ENCODE measurements at places on chromosomes 16 and 17.
A peak's percentile ranks its signal among the peaks of the same experiment; 100 is the strongest.

GRCh38 chr17:30443721-30444120 lies 33.5 kb upstream of the GOSR1 start:
- no peak for DNase-seq

DNA sequence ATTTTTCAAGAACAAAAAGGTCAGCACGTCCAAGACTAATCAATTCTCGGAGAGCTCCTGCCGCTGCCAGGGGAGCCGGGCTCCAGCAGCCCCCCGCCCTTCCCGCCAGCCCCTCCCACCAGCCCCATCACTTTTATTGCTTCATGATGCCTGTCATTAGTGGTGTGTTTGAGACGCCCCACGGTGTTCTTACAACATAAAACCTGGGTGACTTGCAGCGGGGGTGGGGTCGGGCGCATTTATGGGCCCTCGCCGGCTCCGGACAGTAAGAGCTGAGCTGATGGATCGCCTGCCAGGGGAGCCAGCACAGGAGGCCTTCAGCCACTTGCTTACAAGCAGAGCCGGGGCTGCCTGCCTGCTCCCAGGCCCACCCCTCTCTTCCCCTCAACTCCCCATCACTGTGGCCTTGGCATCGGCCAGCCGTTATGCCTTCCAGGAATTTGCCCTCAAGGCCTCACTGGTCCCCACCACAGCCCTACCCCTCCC lies 82.9 kb upstream of the CBX4 start:
- no peak for DNase-seq

DNA sequence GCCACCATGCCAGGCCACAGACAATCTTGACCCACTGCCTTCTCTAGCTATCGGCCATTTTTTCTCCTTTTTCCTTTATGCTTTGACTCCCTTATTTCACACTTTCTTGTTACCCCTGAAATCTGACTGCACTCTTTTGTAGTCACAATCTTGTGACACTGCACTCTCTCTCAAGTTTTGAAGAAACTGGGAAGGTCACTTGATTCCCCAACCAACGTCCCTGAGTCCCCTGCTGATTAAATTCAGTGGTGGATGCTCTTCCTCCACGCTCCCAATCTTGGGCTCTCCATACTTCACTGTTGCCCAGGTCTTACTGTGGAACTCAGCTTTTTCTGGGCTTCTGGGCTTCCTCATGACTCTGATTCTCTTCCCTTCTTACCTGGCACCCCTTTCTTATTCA lies 33.9 kb downstream of the PECAM1 start:
- no peak for DNase-seq

GRCh38 chr17:31328160-31328535 lies 6.7 kb upstream of the EVI2A start:
- no peak for DNase-seq

DNA sequence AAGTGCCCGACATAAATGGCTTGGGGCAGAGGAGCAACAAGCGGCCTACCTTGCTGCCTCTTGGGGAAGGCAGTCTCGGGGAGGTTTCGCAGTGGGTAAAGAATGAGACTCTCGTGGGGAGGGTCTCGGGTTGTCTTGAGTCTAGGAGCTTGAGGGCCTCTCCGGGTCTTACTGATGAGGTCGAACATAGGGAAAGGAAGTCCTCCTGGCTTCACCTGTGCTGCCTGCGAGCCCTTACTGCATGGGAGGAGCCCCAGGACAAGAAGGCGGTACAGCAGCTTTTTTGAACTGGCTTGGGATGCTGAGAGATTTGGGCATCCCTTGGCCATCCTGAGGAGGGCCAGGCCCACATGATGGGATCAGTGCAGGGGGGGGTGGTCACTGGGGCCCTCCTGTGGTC lies 71.4 kb downstream of the SPECC1 start:
- DNase-seq: no peak

GRCh38 chr16:20676268-20676825 lies 21.1 kb downstream of the ACSM1 start:
- DNase-seq: no peak

DNA sequence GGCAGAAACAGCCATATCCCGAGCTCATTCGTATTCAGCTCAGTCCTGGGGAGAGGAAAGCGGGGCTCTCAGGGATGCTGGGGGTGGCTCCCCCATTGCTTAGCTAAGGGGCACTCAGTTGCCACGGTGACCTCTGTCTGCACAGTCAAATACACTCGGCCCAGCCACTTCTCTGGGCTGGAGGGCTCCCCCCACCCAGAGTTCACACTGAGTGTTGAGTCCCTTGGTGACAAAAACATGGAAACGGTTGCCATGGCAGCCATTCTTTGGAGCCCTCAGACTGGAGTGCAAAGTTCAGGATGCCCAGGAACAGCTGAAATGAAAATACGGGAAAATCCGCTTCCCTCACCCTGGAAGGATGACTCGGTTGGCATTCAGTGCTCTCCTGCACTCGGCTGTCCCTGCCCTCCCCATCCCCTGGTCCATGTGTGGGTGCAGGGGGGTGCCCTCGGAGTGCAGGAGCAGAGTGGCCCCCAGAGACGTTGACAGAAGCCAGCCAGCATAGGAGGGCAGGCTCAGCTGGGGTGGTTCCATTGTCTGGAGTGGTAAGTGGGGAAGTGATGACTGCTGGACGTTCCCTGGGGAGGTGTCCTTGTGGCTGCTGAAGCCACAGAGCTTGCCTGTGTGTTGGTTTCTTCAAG lies 216.5 kb downstream of the NTN1 start:
- DNase-seq: no peak

- DNase-seq: peak; percentile 35
These were observed 58.3 kb downstream of the SPACA3 start for GRCh38 chr17:33049781-33050414.

DNA sequence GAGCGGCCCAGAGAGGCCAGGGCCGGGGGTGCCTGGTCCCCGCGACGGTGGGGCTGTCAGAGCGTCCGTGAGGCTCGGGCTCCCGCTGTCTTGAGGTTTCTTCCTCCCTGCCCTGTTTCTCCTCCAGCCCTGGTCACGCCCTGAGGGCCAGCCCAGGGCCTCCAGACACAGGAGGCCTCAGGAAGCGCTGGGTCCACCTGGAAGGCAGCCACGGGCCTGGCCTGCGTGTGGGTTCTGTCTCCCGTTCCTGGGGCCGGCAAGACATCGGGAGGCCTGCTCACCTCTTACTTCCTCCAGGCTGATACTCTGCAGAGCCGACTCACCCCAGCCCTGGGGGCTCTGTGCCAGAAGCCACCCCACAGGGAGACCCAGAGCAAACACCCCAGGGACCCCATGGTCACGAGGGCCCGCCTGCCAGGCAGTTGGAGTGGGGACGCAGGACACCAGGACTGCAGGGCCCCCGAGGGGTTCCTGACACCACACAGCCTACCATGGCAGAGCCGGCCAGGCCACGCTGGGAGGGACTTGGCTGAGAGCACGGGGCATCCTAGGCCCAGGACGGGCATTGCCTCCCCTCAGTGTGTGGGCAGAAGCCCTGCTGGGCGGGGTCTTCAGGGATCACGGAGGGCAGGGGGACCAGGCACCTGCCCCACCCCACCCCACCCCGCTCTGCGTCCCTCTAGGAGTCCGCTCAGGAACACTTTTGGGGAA lies 18.9 kb upstream of the CACNA1H start:
- DNase-seq: no peak

- DNase-seq: no peak
These were observed 15.6 kb downstream of the CNTROB start for GRCh38 chr17:7947651-7948050.

DNA sequence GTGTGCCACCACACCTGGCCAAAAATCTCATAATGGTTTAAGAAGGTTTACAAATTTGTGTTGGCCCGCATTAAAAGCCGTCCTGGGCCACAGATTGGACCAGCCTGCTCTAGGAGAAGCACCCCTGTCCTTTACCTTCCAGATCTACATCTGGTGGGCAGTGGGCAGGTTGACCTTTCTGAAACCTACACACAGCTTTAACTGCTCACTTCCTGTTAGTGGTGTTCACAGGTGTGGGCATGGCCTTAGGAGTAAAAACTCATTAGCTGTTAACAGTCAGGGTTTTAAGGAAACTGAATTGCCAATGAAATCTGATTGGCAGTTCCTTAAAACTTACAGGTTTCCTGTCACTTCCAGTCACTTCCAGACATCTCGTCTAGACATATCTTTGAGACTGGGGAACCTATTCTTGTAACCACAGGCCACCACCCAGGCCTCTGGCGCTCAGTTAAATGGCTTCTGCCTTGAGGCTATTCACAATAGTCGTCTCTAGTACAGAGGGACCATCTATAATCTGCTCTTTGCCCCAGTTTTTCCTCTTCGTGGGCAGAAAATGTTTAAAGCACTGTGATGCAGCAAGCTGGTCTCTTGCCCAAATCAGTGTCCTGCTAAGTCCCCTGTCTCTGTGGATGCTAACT lies 29.3 kb downstream of the GNGT2 start:
- DNase-seq: no peak

- no peak for DNase-seq
These were observed 380.4 kb upstream of the EEF2KMT start for GRCh38 chr16:5478036-5478435.

DNA sequence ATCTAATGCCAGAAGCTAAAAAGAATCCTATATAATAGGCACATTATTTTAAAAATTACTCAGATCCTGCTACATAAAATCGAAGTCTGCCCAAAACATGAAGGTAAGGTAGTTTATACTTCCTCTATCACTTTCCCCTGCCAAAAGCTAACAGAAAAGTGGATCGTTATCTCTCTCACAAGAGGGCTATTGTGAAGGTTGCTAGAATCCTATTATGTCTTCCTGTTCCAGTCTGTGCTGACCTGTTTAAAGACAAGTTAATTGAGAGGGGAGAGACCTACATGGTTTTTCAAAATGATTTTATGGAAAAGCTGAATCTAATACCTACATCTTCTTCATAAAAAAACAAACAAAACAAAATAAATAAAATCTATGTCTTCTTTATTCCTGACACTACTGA lies 1410.9 kb upstream of the CDH8 start:
- DNase-seq: no peak

DNA sequence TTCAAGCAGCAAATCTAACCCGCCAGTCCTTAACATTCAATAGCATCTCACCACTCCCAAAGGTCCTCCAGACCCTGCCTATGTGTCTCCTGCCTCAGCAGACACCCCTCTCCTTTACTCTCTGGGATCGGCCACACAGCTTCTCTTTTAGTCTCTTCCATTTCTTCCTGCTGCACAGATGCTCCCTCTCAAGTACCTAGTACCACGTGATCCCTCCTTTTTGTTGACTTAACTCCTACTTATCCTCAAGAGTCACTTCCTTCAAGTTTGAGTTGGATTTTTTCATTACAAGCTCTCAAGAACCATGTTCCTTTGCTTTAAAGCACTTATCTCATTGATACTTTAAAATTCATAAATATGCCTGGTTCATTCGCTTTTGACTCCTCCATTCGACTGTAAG lies 24.9 kb downstream of the AMFR start:
- DNase-seq: no peak

DNA sequence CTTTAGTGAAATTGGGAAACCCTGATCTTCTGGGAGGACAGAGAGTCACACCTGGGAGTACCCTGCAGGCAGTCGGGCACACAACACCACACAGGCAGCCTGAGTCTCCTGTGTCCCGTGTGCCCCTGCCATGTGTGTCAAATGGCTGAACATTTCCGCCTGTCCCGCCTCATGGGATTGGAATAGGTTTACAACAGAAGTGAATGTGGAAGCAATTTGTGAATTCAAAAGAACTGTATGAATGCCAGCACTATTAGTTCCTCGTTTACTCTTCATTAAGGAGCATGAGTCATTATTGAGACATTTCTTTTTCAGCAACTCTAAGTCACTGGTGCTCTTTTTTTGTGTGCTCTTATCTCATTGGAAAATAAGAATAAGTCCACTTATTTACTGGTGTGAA lies 226.5 kb downstream of the PMP22 start:
- no peak for DNase-seq

DNA sequence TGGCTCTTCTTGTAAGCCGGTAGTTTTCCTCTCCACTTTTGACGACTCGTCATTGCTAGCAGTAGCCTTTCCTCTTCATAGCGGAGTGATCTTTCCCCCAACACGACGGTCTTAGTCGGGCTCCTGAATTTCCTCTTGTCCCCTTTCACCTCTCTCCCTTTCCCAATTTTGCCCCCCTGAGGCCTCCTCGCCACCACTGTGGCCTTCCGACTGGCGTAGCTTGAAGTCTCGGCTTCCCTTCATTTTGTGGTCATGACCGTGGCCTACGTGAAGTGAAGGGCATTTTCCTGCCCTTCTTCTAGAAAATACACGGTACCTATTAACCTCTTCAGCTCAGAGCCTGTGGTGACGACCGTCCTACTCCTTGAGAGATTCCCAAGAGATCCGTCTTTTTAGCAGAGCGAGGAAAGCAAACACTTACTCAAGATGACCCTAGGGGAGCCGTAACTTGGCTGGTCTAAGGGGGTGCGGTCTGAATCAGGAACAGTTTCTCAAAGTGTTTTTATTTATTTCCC lies 787 bp downstream of the PRKAR1A start:
- no peak for DNase-seq

DNA sequence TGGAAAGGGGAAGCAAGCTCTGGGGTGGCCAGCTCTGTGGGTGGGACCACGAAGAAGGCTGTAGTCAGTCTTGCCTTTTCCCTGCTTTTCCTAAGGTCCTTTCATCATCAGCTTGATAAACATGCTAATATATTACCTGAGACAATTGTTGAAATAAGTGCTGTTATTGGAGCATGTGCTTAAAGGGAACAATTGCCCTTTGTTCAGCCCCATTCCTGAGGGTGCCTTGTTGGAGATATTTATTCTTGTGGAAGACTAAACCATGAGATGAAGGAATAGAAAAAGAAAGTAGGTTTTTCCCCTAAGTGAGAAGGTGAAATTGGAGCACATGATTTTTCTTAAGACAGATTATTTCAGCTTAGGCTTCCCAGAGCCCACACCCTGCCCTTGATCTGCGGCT lies 7.8 kb downstream of the TMEM98 start:
- no peak for DNase-seq

DNA sequence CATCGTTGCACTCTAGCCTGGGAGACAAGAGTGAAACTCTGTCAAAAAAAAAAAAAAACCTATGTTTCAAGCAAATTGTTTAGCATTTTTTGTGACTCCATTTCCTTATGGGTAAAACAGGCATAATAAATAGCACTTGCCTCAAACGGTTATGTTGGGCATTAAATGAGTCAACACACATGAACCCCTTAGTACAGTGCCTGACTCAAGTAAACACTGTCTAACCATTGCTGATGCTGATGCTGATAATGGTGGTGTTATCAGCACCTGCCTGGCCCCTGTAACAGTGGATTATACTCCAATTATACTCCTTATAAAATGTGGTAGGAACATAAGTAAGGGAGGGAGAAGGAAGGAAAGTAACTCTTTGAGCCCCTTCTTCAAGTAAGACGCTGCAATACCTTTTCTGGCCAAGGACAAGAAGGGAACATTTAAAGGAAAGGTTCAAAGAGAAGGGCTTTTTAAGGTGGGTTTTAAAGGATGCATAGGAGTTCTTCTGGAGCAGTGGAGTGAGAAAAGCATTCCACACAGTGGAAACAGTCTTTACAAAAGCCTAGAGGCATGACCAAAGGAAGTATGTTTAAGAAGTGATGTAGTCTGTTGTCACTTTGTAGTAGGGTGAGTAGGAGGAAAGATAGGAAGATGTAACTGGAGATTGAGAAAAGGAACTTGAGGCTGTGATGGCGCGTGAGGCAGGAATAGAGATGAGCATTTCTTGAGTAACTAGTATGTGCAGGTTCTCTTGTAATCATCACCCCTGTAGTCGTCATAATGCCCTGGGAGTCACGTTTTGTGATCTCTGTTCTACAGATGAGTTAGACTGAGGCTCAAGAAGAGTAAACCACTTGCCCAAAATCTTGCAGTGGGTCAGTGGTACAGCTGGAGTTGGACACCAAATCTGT lies 4.3 kb downstream of the SCNN1B start:
- DNase-seq: no peak
